ENCODE measurements at places on chromosomes 2 and 18.

- no peak for DNase-seq
These were observed 44.7 kb downstream of the UGP2 start for GRCh38 chr2:63886445-63886844.

GRCh38 chr18:48263914-48264902, 145.0 kb downstream of the ZBTB7C start:
- no peak for DNase-seq

- DNase-seq: no peak
These were observed 85.3 kb upstream of the GALNT5 start for GRCh38 chr2:157172239-157172638.

DNA sequence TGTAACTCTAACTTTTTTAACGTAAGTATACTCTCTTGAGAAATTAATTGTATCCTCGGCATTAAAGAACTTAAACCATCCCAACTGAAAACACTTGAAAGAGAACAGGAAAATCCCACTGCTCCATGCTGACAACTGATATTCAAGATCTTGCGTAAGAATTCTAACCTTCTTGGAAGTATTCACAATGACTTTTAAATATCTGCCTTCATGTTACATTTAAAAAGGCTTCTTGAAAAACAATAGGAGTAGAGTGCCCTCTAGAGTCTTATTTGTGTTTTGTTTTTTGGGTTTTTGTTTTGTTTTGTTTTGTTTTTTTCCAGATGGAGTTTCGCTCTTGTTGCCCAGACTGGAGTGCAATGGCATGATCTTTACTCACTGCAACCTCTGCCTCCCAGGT, 65.4 kb upstream of the DNAJC10 start:
- DNase-seq: no peak

DNA sequence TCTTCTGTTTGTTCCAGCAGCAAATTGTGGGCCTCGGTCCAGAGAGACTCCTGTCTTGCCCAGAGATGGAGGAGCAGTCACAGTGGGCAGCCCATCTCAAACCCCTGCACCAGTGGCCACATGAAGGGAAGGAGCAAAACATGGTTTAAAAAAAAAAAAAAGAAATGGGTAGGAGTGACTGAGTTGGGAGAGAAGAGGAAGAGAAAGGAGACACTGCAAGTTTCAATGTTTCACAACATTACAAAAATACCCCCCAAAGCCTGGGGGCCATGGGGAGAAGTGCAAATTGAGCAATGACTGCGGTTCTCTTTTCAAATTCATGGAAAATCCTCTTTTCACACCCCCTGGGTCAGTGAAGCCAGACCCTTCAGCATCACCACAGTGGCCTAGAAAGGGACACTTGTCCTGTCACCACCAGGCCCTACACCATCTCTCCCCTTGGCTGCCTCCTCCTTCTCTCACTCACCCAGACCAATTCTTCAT, 117.1 kb downstream of the ZFP36L2 start:
- DNase-seq: no peak

GRCh38 chr2:179098080-179098689, 48.2 kb upstream of the CCDC141 start:
- DNase-seq: no peak

DNA sequence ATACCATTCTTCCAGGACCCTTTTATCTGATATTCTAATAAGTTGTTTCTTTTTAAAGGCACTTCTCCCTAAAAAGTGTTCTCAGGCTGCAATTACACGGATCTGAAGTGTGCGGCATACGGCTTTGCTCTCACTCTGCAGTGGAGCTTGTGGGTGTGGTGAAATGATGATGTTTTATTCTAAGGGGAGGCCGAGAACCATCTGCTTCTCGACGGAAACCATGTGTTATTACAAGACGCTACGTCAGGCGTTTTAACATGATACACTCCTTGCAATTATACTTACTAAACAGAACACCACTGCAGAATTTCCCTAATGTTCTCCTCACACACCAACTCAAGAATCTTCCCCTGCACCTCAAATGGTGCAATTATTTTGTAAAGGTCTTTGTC, 34.9 kb upstream of the CTDP1 start:
- no peak for DNase-seq

DNA sequence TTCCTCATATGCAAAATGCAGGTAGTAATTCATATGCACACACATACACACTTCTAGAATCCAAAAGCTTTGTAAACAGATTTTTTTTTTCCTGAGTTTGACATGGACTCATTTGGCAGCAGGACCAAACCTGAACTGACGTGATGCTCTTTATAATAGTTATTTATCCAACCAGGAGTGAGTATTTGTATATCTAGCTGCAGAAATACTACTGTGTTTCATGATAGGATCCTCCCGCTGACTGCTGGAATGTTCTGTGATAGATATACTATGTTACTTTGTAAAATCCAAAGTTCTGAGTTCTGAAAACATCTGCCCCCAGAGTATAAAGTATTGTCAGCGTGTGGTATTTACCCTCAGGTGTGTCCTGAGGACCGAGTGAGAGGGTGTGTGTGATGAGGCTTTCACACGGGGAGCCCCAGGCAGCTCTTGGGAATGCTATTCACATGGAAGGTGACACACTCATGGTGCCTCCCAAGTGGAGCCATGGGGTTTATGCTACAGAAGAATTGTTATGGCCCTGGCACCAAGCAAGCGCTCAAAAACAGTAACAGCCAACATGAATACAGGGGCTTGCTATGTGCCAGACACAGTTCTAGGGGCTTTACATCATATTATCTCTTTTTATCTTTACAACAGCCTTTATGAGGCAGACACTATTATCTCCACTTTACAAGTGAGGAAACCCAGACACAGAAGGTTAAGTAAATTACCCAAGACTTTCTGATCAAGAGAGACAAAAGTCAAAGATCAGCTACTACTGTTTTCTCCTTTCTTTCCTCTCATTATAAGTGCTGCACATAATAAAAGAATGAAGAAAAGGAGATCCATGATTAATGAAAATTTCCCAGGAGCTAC, 16.7 kb upstream of the TXNDC2 start:
- no peak for DNase-seq

DNA sequence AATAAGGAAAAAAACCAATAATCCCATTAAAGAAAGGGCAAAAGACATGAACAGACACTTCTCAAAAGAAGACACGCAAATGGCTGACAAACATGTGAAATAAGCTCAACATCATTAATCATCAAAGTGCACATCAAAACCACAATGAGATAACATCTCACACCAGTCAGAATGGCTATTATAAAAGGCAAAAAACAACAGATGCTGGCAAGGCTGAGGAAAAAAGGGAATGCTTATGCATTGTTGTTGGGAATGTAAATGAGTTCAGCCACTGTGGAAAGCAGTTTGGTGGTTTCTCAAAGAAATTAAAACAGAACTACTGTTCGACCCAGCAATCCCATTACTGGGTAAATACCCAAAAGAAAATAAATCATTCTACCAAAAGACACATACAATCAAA, 285.6 kb downstream of the NR4A2 start:
- DNase-seq: no peak

DNA sequence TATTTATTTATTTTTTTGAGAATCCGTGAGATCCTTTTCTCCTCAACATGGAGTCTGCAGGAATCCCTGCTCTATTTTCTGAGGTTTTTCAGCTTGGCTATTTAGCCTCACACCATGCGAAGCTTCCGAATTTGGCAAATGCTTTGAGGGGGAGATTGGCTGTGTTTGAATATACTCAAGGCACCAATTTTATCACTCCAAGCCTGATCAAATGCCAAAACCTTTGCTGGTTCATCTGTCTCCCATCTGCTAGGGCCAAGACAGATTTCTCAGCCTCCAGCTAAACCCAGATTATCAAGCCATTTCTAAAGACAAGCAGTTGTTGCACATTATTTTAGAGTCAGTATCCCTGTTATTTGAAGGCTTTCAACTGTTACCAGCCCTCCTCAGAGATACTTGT, 295.7 kb downstream of the XIRP2 start:
- DNase-seq: no peak

GRCh38 chr18:75010689-75011088, 198.2 kb downstream of the PTGR3 start:
- DNase-seq: no peak

DNA sequence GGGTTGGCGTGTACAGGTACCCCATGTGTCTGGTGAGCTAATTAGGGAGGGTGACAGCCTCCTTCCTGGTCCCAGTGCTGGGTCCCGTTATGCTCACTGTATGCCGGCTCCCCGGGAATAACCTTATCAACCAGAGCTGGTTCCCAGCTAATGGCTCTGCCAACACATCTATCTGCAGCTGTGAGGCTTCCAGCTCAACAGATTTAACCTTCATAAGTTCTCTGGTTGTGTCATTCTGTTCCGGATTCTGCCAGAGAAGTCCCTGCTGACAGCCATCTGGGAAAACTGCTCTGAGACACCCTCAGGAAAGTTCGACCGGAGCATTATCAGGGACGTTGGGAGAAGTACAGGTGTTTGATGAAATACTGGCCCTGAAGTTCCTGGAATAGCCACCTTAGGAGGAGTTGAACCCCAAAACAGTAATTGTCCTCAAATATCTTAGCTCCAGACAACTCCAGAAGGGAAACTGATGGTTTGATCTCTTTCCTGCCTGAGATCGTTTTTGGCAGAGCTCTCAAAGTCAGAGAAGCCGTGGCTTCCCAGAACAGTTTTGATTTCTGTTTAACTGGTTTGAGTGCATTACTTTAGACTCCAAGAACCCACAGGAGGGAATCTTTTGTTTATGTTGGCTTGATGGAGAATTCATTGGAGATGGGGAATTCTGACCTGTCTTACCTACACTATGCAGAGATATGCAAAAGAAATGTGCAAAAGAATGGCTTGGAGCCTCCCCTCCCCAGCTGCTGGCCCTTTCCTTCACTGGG, 39.4 kb upstream of the TXNDC2 start:
- DNase-seq: peak; percentile 47

DNA sequence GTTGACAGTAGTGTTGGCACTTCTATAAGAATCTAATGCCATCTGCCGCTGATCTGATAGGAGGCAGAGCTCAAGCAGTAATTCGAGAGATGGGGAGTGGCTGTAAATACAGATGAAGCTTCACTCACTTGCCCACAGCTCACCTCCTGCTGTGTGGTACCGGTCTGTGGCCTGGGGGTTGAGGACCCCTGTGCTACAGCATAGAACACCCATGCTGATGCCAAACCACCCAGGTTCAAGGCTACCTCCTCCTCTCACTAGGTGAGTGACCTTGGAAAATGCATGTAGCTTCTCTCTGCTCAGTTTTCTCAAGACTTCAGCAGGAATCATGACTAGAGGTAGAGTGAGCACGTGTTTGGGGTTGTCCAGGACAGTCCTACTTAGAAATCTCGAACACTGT, 263.4 kb downstream of the SH3BP4 start:
- DNase-seq: no peak

DNA sequence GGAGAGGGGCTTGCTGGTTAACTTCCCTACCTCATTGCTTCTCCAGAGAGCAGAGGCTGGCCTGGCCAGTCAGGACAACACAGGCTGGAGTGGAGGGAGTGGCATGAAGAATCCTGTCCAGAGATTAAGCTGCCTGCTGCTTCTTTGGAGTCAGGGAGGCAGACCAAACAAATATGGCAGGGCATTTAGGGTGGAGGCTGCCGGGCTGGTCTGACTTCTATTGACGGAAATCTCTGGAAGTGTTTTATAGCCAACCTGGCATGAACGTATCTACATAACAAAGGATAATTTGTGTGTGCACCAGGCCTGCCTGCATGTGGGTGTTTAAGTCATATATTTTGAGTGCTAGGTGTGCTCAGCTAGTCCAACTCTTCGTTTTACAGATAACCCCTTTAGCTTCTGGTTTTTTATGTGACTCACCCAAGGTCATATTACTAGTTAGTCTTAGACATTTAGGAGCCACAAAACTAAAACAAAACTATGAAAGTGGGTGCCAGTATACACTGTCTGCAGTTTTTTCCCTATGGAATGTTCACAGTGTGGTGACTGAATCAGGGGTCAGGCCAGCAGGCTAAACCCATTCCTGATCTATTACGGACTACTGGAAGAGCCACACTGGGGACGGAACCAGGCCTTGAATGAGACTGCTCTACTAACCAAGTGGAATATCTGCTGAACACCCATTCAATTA, 5.5 kb downstream of the NPC1 start:
- no peak for DNase-seq

DNA sequence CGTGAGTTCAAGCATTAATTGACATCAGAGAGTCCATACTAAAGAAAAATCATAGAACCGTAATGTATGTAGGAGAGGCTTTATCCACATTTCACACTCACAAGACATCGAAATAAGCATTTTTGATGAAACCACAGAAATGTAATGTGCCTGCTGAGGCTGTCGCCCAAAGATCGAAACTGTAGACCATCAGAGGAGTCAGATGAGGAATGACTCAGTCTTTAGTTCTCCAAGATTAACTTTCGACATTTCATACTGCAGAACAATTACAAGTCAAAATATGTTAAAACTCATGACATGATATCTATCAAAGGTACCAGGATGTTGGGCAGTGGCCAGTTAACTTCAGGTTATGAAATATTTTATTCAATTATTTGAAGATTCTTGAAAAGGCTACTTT, 79.6 kb downstream of the RAB31 start:
- DNase-seq: no peak

- no peak for DNase-seq
These were observed 199.9 kb upstream of the FN1 start for GRCh38 chr2:215635788-215636139.

DNA sequence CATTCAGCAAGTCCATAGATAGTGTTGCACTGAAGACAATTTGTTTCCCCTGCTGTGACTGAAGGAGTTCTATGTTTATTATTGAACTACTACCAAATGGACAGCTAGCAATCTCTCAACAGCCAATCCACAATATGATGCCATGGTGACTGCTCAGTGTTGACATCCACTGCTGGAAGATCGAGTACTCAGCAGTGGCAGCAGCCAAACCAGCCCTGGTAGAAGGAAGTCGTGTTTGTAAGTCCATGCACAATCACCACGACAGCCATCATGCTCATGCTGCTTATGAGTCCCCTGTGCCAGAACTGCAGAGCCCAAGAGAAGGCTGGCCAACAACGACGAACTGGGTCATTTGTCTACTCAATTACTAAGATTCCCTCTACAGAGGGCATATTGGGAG, 66.4 kb downstream of the OSR1 start:
- peak; percentile 60 for DNase-seq

GRCh38 chr2:17717666-17718065, 35.9 kb downstream of the SMC6 start:
- DNase-seq: no peak

DNA sequence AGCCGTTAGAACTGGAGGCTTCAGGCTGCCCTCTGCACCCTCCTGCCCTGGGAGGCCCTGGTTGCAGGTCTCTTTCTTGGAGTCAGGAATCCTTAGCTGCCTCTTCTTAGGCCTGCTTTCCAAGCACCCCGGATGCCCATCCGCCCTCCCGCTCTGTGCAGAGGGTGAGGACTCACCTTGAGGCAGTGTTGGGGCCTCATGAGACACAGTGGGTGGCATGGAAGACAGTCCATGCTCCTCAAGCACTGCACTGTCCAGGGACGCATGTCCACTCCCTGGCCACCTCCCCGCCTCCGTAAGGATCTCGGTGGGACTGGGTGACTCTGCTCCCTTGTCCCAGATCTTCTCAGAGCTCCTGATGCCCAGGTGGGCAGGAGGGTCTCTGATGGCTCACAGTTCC, 5.7 kb upstream of the TRAF3IP1 start:
- DNase-seq: no peak

GRCh38 chr2:12164689-12165088, 418.3 kb downstream of the LPIN1 start:
- DNase-seq: no peak

GRCh38 chr2:26355038-26355995, 8.7 kb upstream of the ADGRF3 start:
- no peak for DNase-seq

- DNase-seq: no peak
These were observed 41.6 kb downstream of the GCA start for GRCh38 chr2:162385536-162385935.

GRCh38 chr2:3467654-3468053, 51.7 kb downstream of the ADI1 start:
- peak; percentile 51 for DNase-seq

- peak; percentile 13 for DNase-seq
These were observed 25.4 kb upstream of the CDH7 start for GRCh38 chr18:65725251-65726050.

Data from right cardiac atrium (tissue), 5 donors.